ENCODE measurements at places on chromosomes 5 and 9. TPM values are rescaled to one million over a fixed set of nuclear protein-coding genes. Genes with fewer than 3 reads are reported as not detected.

The UNC5A gene
- total RNA-seq, result not detected

The HNRNPA0 gene
- total RNA-seq, result 31.4 TPM

The NR5A1 gene
- not detected for total RNA-seq

The PRLR gene
- not detected for total RNA-seq

The DPP7 gene
- total RNA-seq, result 221 TPM

The COL23A1 gene
- 0.09 TPM for total RNA-seq

The RPS23 gene
- 2,405 TPM for total RNA-seq

The PTGR1 gene
- 0.73 TPM for total RNA-seq

The UQCRQ gene
- total RNA-seq, result 336 TPM

The PNPLA7 gene
- 3.0 TPM for total RNA-seq

The PCDHB2 gene
- 0.09 TPM for total RNA-seq

The GMCL2 gene
- not detected for total RNA-seq

The TMEM252 gene
- total RNA-seq, result not detected

The RIGI gene
- 15.2 TPM for total RNA-seq

The ZDHHC11 gene
- total RNA-seq, result 20.6 TPM

The ANKRD55 gene
- 8.5 TPM for total RNA-seq

The CBY3 gene
- 0.32 TPM for total RNA-seq

The SLIT3 gene
- total RNA-seq, result 0.64 TPM

The SLC6A19 gene
- not detected for total RNA-seq

The IFNA6 gene
- total RNA-seq, result not detected

The PTBP3 gene
- total RNA-seq, result 165 TPM

The CNTNAP3B gene
- total RNA-seq, result not detected

The PFDN1 gene
- 49.1 TPM for total RNA-seq

The FOXD4L5 gene
- not detected for total RNA-seq

The CDKN2B-AS1 gene
- 4.2 TPM for total RNA-seq

The PIP5KL1 gene
- 2.7 TPM for total RNA-seq

The CTSL gene
- 5.9 TPM for total RNA-seq

The DAPK1 gene
- 1.4 TPM for total RNA-seq

The ZDHHC21 gene
- total RNA-seq, result 10.3 TPM

The SLC27A6 gene
- total RNA-seq, result not detected

The DRD1 gene
- total RNA-seq, result not detected

The CACFD1 gene
- total RNA-seq, result 0.82 TPM

The GARIN3 gene
- total RNA-seq, result not detected

The AOPEP gene
- total RNA-seq, result 14.1 TPM

The PRUNE2 gene
- 1.1 TPM for total RNA-seq
